Activated CD8-positive, alpha-beta memory T cell treated with anti-CD3 and anti-CD28 coated beads for 1 hour (primary cell): ENCODE measurements at places on chromosomes 5 and 9.

GRCh38 chr9:12908895-12909294, 134.1 kb downstream of the LURAP1L start:
- DNase-seq = no peak

GRCh38 chr9:123111427-123112014, 78.1 kb downstream of the GPR21 start:
- DNase-seq = no peak

GRCh38 chr9:85431339-85432102, 310.2 kb downstream of the AGTPBP1 start:
- DNase-seq = no peak

- no peak for DNase-seq
Measured at GRCh38 chr5:147617191-147617606, 107.3 kb upstream of the DPYSL3 start.

DNA sequence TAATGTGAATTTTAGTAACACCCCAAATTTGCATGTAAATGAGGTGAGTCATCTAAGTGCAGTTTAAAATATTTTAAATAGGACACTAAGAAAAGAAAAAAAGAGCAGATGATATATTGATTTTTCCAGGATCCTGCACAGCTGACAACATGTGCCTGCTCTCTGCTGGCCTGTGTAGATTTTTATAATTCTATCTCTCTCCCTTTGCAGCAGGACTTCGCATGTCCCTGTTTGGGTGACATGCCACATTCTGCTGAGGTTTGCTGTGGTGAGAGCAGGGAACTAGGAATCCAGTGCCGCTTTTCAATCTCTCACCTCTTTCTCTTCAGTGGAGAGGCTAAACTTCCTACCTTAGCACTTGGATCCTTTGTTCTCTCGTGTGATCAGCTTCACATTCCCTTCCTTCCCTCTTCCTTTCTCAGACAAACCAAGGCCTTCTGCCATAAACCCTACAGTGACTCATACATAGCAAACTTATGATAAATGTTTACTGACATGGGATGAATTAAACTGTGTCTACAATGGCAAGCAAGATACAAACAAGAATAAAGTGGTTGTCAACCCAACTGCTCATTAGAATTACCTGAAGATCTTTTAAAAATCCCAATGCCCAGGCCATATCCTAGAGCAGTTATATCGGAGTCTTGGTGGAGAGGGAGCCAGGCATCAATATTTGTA, 198.8 kb upstream of the EFNA5 start:
- no peak for DNase-seq

GRCh38 chr5:108093186-108093585, 288.7 kb downstream of the FBXL17 start:
- no peak for DNase-seq

DNA sequence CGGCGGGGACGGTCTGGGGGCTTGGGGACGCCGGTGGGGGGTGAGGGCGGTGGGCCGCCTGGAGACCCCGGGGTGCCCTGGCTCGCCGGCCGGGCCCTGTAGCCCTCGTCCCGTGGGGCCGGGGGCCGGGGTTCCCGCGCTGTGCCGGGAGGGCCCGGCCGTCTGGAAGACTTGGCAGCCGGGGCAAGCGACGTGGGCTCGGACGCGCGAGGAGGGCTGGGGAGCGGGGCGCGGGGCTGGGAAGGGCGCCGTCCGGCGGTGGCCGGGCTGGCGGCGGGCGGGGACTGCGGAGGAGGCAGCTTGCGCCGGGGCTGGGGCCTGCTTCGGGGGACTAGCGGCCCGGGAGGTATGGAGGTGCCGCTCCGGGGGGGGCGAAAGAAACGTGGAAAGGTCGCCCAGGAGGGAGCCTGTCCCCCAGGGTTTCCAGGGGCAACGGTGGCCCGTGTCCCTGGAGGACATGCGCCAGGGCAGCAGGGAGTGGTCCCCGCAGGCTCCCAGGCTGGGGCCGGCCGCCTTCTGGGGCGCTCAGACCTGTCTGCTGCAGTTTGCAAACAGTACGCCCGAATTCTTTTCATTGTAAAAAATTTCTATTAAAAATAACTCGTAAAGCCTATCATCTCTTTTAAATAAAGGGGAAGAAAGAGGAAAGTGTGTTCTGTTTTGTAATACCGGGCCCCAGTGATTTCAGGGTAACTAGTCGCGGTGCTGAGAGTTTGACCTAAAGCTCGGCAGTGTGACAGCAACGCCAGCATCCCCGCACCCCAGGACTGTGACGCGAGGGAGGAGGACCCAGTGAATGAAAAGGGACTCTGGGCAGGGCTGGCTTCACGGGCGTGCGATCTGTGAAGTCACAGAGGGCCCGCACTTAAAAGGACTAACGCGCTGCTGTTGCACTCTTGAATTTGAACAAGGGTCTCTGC, 752 bp upstream of the ANKH start:
- no peak for DNase-seq

- DNase-seq = no peak
Measured at GRCh38 chr9:121884057-121884541, 209.0 kb downstream of the TTLL11 start.

DNA sequence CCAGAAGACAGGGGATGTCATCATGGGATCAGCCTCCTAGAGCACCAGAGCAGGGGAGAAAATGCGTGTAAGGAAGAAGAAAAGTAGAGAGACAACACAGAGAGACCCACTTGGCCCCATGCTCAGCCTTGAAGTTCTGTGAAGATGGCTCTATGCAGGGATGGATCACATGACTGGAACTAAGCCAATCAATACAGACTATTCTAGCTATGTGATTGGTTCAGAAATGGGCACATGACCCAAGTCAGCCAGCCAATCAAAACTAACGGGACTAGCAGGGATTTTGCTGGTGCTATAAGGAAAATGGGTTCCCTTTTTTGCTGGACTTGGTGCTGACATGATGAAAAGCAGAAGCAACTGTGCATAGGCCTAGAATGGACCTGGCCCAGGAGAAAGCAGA, 173.0 kb upstream of the TBC1D2 start:
- no peak for DNase-seq

GRCh38 chr5:52668544-52669185, 119.1 kb upstream of the ITGA1 start:
- DNase-seq = no peak

DNA sequence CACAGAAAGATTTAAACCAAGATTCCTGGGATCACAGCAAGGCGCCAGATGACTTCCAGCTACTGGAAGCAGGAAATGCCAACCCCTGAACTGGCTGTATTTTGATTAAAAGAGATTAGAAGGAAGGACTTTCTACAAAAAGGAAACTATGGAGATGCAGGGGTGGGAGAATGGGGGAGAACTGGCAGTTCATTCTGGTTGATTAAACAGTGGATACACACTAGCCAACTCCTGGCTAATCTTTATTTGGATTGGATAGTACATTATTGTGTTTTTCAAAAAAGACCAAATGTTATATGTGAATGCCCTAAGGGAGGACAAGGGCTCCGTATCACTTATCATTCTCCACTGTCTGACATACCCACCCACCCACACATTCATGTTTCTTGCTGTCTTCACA, 93.2 kb downstream of the CDO1 start:
- no peak for DNase-seq

- DNase-seq = peak; percentile 58
Measured at GRCh38 chr5:95808686-95809413, 13.7 kb downstream of the GLRX start.

DNA sequence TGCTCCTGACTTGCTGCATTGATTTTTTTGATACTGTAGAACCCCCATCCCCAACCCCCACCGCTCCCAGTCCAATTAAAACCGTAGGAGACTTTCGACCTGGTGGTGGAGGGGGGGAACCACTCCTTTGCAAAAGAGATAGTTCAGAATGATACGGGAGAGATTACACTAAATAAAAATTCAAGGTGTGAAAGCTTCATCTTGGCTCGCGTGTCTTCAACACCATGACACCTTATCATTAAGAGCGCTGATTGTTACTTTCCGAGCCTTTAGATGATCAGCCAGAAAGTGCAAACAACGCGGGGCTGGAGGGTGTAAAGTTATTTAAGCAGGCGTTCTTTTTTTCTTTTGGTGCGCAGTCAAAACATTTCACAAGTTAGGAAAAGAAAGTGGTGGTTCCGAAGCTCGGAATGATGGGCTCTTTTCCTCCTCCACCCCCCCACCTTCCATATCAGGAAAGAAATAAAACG, 1.3 kb upstream of the ZNF462 start:
- DNase-seq = no peak

DNA sequence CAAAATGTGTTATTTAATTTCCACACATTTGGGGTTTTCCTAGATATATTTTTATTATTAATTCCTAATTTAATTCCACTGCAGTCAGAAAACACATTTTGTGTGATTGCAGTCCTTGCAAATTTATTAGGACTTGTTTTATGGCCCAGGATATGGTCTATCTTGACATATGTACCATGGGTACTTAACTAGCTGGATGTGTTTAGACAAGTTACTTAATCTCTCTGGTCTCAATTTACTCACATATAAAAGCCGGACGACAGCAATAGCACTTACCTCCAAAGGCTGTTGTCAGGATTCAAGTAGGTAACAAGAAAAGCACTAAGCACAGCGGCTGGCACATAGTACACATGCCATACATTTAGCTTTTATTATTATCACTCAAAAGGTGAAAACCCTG, 118.2 kb upstream of the MSX2 start:
- no peak for DNase-seq

- DNase-seq = no peak
Measured at GRCh38 chr5:1292139-1292538, 2.7 kb downstream of the TERT start.

GRCh38 chr5:56200971-56201666, 32.0 kb downstream of the ANKRD55 start:
- DNase-seq = peak; percentile 10

DNA sequence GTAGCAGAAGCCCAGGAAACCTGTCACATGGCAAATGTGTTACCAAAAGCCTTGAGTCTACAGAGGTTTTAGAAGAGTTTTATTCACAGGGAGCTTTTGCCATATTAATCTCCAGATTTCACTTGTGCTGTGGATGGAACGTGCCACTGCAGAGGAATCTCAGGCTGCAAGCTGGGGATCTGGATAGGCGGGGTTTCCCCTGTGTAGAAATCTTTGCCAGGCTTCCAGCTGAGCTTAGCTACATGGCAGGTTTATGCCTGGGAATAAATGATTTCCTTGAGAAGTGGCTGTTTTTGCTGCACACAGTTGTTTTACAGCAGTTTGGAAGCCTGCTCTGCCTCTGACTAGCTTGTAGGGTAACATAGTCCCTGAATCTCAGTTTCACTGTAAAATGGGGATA, 224.6 kb upstream of the PLPPR1 start:
- no peak for DNase-seq

- no peak for DNase-seq
Measured at GRCh38 chr5:123597018-123597417, 85.0 kb downstream of the CSNK1G3 start.

DNA sequence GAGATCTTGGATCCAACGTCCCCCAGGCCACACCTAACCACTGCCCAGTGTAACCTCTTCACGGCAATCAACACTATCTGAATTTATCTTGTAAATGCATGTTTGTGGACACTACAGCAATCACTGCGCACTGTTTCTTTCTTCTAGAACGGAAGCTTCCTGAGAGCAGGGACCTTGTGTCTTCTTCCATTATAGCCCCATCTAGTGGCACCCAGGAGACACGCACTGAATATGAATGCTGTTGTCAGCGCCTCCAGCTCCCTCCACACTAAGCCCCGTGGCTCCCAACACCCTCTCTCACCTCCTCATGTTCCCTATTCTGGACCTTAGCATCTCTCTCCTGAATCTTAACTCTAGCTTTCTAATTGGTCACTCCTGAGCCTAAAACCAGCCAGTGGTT, 72.7 kb downstream of the SMIM23 start:
- DNase-seq = no peak

DNA sequence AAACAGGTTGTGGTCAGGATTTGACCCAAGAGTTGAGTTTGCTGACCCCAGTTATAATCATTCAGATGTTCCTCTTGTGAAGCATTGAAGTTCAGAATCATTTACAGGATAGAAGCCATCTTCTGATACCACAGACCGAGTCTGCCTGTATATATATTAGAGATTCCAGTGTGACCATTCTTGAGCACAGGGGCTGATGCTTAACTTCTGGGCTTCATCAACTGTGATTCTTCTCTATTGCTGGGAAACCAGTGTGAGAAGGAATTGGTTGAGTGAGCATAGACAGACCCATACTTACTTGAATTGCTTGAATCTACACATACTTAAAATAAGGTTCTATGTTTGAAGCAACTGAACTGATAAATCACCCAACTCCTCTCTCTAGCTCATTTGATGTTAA, 27.9 kb upstream of the PCAT7 start:
- no peak for DNase-seq

DNA sequence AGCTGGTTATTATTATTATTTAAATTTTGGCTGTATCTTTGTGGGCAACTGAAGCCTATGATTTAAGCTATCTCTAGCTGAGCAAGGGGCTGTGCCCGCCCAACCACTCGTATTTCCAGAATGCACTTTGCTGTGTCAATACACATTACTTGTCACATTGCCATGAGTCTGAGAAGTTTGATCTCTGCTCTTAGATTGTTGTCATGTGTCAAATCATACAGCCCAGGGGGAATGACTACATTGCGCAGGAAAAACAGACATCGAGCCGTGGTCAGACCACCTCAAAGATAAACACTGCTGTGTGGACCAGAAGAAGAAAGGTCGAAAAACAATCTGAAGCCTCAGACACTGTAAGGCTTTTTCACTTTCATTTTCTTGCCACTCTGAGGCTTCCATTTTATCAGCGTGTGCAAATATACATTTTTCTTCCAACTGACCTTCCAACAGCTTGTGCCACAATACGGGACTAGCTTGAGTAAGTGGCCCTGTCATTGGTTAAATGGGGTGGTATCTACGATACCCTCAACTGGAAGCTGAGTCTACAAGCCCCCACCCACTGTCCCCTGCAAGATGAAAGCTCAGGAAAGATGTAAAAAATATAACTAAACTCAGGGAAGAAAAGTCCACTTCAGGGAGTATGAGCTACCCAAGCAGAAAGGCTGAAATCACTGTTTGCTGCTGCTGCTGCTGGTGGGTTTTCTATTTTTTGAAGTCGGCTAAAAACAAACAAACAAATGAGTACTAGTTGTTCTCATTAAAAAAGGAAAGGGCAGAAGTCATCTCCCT, 603.0 kb downstream of the BNC2 start:
- DNase-seq = no peak

- DNase-seq = no peak
Measured at GRCh38 chr9:126697330-126697729, 83.6 kb downstream of the LMX1B start.
